ENCODE measurements at places on chromosomes 7 and 10.

DNA sequence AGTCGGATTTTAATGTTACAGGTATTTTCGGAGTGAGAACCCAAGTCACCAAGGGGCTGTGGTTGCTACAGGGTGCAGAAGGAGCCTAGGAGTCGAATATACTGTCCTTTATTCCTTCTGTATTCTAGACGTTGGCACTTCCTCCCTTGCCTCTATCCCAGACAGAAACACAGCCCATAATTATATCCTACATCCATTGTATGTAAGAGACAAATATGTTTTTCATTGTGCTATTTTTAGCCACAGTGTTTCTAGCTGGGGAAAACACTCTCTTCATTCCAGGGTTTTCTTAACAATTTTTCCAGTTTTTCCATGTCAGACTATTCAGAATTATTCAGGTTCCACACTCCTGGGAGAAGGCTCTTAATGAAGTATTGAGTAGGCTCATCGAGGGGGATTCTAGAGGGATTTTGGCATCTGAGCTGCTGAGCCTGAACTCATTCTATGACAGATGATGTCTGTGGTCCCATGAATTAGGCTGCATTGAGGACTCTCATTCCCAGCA, 32.6 kb downstream of the KIAA1217 start:
- no peak for DNase-seq

GRCh38 chr7:55348502-55348901, 16.6 kb upstream of the LANCL2 start:
- DNase-seq: no peak

DNA sequence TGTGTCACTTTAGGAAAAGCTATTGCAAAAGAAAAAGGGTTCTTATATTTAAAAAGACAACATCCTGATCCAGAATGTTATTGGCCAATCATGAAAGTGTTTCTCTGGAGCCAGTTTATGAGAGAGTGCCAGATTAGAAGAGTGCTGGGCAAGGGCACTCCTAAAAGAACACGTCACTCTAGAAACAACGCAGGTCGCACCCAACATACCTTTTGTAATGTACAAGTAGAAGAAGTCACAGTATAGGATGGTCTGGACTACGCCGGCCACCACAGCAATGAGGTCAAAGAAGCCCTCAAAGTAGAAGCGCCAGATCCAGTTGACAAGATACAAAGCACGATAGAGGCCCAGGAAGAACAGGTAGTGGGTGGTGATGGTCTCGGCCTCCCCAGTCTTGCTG, 18.1 kb upstream of the DAGLB start:
- no peak for DNase-seq

GRCh38 chr7:103656221-103656620, 210.2 kb upstream of the SLC26A5 start:
- DNase-seq: no peak

GRCh38 chr10:101141616-101142532, 10.8 kb downstream of the TLX1 start:
- peak; percentile 58 for DNase-seq

DNA sequence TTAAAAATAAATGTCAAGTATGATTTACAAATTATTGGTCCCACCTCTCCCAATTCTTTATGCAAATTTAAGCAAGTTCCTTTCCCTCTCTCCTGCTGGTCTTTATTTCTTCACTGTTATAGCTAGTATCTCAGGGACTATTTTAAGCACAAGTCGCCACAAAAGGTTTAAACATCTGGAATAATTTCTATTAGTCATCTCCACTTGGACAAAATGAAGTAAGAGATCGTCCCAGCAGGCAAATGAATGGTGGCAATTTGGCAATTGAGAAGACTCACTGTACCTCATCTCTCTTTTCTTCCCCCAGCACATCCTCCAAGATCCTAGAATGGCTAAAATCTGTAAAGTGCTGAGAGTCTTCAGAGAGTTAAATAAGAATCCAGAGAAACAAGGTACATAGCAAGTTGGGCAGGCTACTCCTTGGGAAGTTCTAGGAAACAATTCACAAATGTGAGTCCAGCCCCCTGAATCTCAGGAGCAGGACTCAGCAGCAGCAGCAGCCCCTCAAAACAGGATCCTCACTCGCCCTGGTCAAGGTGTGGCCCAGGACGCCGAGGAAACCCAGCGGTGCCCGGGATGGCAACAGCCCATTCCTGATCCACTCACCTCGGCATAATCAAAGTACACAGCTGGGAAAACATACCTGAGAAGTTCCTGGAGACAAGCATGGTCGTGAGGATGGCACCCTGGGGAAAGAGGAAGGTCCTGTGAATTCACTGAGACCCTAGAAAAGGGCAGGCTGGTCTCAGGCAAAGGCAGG, 30.3 kb upstream of the NDST2 start:
- DNase-seq: no peak

- DNase-seq: no peak
Measured at GRCh38 chr7:4013793-4014192, 668.3 kb upstream of the FOXK1 start.

- no peak for DNase-seq
Measured at GRCh38 chr7:51295440-51296245, 21.0 kb downstream of the COBL start.

DNA sequence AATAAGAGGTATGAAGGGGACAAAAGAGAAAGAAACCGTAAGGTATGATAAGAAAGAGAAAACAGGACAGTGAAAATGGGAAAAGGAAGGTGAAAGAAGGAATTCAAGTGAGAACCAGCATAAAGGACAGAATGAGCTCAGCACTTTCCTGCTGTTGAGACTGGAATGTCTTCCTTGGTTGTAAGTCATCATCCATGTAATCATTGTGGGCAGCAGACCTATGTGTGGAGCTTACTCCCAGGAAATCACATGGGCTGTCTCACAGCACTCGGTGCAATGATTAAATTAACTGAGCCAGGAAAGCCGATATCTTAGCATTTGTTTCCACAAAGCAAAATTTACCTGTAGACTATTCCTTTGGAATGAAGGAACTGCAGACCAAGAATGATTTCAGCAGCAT, 118.1 kb downstream of the PRKCQ start:
- no peak for DNase-seq

DNA sequence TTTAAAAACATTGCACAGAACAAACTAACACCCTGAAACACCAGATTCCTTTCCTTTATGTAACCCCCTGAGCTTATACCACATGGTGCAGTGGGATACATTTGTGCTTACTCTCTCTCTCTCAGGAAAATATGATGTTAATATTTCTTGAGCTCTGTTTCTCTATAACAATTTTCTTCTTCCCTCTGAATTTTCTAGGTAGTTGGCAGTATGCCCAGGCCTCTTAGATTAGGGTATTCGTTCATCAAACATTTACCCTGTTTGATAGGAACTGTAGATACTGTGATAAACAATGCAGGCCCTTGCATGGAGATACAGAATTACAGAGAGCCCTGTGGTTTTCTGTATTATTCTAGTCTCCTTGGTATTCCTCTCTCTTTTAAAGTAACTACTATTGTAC, 567.8 kb downstream of the IPMK start:
- DNase-seq: no peak

DNA sequence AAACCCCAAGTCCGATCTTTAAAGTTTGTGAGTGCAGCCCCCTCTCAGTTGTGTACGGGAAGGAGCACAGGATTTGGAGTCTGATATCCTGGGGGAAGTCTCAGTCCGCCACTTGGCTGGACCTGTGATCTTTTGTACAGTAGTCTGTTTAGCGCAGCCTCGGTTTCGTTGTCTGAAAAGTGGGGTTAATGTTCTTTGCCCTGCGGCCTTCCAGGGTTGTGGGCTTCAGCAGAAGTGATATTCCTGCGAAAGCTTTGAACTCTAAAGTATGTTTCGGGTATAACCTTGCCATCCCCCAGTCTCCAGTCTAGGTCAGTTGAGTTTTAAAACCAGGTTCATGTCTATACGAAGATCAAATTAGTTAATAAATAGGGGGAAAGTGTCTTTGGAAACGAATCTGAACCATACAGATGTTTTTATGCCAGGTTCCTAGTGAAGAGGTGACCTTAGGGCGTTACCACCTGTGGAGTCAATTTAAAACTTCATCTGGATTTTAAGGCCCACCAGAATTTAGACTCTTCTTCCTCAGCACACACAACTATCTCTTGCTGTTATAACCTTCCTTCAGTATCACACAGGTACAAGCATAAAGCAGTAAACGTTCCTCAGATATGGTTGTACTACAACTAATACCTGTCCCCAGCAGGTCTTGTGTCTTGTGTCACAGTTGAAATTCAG, 904 bp downstream of the R3HCC1L start:
- DNase-seq: no peak

- DNase-seq: no peak
Measured at GRCh38 chr10:119466655-119467054, 75.9 kb downstream of the RGS10 start.

- DNase-seq: no peak
Measured at GRCh38 chr10:98417481-98417959, 2.5 kb upstream of the PYROXD2 start.

DNA sequence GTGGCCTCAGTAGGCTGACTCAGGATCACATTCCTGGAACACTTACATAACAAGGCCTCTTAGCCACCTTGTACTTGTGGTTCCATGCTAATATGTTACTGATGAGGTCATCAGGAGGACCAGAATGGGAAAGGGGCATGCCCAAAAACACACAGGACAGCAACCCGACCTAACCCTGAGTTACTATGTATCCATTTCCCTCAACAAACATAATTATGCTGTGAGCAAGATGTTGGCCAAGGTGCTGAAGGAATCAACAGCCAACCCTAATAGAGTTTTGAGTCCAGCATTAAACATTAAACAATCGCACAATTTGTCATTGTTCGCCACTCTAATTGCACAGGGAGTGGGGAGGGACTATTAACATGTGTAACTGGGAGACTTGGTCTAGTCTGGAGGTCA, 129.4 kb downstream of the PLPP4 start:
- DNase-seq: no peak

DNA sequence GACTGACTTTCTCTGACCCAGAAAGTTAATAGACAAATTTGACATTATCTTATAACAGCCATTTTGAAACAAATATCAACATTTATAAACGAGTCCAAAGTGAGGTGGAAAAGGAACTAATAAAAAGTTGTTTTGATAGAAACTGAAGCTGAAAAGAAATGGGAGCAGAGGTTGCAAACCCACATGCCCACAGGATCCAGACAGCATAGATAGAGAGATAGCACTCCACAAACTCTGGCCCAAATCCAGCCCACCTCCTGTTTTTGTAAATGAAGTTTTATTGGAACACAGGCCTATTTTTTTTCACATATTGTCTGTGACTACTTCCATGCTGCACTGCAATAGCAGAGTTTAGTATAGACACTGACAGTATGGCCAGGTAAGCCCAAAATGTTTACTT, 171.9 kb downstream of the PRKG1 start:
- no peak for DNase-seq

GRCh38 chr7:44438816-44439215, 51.6 kb downstream of the NUDCD3 start:
- DNase-seq: no peak

DNA sequence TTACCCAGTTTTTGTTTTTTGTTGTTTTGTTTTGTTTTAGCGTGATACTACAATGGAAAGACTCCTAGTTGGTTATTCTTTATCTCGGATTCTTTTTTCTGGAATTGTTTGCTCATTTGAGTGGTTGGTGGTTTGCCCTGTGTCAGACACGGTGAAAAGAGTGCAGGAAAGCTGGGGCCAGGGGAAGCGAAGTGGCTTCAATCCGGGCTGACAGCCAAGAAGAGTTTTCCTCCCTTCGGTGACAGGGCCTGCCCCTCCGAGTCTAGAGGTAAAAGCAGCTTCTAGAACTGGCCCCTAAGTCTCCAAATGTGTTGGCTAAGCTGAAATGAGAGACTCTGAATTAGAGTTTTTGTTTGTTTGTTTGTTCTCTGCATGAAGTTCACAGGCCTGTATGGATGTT, 5.7 kb upstream of the AP5Z1 start:
- no peak for DNase-seq

- no peak for DNase-seq
Measured at GRCh38 chr7:108239501-108240225, 109.5 kb upstream of the LAMB4 start.

- DNase-seq: no peak
Measured at GRCh38 chr7:107563081-107563774, 492 bp downstream of the COG5 start.

- DNase-seq: no peak
Measured at GRCh38 chr10:69459101-69459790, 8.0 kb downstream of the TSPAN15 start.

GRCh38 chr7:91314591-91315323, 50.5 kb downstream of the FZD1 start:
- DNase-seq: no peak

DNA sequence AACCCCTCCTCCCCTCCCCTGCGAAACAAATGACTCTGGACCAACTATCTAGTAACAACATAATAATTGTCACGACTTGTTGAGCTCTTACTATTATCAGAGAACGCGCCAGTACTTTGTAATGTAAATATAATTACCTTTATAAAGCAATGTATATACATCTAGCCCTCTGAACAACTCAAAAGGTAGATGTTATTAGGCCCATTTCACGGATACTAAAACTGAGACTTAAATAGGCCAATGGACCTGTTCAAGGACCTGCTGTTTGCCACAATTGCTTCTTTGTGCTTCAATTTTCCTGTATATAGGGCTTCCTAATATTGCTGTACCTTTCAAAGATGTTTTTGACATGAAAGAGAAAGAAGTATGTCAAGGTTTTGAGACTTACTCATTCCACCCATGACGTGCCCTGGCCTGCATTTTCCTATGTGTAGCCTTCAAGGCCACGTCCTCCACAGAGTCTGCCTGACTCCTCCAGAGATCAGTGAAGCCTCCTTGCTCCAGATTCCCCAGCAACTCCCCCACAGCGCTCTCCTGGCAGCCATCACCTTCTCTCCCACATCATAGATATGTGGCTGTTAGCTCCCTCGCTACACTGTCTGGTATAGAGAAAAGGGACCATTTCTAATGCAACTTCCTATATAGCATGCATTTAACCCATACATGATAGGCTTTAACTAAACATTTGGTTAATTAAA, 156.6 kb downstream of the SKIDA1 start:
- no peak for DNase-seq

DNA sequence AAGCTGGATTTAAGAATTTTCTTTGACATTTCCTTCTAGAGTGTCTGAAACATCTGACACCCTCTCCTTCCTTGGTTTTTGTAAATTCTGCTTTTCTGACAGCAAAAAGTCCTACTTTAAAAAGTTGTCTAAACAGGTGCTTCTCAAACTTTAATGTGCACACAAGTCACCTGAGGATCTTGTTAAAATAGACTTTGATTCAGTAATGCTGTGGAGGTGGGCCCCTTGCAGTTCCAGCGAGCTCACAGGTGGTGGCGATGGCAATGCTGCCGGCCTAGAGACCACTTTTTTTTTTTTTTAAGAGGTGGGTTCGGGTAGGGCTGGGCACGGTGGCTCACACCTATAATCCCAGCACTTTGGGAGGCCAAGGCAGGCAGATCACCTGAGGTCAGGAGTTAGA, 77.1 kb downstream of the ABCC2 start:
- no peak for DNase-seq

All from stimulated activated CD8-positive, alpha-beta memory T cell treated with anti-CD3 and anti-CD28 coated beads, Interleukin-7, amount 100 ng/mL, for 1 hour (primary cell).